ENCODE measurements at places on chromosomes 3 and 15.
A peak's percentile ranks its signal among the peaks of the same experiment; 100 is the strongest.

- no peak overlapping the region for H3K27ac ChIP-seq
- peaks cover 73% of the 10 kb centered on the region for H3K4me1 ChIP-seq
- no peak for DNase-seq
- H3K36me3 ChIP-seq, result peaks cover 9% of the 10 kb centered on the region
- H3K27me3 ChIP-seq, result peaks cover 3% of the 10 kb centered on the region
Measured at GRCh38 chr15:56042031-56042430, 48.6 kb upstream of the NEDD4 start.

- H3K4me3 ChIP-seq, result no peak overlapping the region
- no peaks in the 10 kb centered on the region for H3K27me3 ChIP-seq
- no peak for DNase-seq
- peaks cover 5% of the 10 kb centered on the region for H3K36me3 ChIP-seq
Measured at GRCh38 chr15:36814708-36815107, 235.3 kb downstream of the CDIN1 start.

DNA sequence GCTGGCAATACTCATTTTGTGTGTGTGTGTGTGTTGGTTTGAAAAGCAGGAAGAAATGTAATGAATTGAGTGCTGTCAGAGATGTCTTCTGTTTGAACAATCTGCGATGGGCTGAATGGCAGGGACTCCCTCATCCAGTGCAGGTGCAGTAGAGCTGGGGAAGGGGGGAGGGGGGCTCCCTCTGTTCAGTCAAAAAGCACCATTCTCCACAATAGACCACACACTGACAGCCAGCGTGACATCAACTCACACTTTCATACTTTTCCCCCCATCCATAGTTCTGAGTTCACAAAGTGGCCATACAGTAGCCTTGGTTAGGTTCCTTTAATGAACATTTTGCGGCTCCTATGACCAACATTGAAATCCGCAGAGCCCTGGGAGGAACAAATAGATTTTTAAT lies 10.4 kb downstream of the SOX2 start:
- no peaks in the 10 kb centered on the region for H3K4me1 ChIP-seq
- no peaks in the 10 kb centered on the region for H3K36me3 ChIP-seq
- peaks cover 50% of the 10 kb centered on the region for H3K27me3 ChIP-seq
- no peak overlapping the region for H3K27ac ChIP-seq

- H3K36me3 ChIP-seq, result no peaks in the 10 kb centered on the region
- H3K27me3 ChIP-seq, result peaks cover 13% of the 10 kb centered on the region
- no peak overlapping the region for H3K4me3 ChIP-seq
- H3K4me1 ChIP-seq, result no peaks in the 10 kb centered on the region
Measured at GRCh38 chr15:82950295-82950694, 2.2 kb downstream of the HOMER2 start.

GRCh38 chr3:141355242-141355641 lies 13.1 kb upstream of the ZBTB38 start:
- no peak overlapping the region for H3K27ac ChIP-seq
- H3K36me3 ChIP-seq, result no peaks in the 10 kb centered on the region
- H3K27me3 ChIP-seq, result 0 out of 2 replicates have a peak, but pooled peaks cover 3% of the 10 kb centered on the region
- DNase-seq, result no peak
- H3K4me1 ChIP-seq, result peaks cover 22% of the 10 kb centered on the region
- H3K4me3 ChIP-seq, result no peak overlapping the region

DNA sequence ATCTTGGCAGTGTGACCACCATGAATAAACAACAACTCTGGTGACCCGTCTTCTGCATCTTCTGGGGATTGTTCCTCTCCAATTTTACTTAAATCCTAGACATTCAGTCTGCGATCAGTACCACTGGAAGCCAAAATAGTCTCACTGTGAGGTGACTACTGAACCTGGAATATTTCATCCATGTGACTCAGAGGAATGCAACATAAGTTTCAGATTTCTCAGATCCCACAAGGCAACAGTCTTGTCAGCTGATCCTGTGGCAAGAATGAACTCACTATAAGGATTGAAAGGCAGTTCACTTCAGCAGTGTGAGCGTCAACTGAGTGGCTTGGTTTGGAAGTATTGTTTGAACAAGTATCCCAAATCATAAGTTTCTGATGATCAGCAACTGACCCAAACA lies 13.2 kb downstream of the NSUN3 start:
- no peaks in the 10 kb centered on the region for H3K27me3 ChIP-seq
- H3K4me3 ChIP-seq, result no peak overlapping the region
- H3K36me3 ChIP-seq, result peaks cover 19% of the 10 kb centered on the region
- peaks cover 11% of the 10 kb centered on the region for H3K4me1 ChIP-seq
- no peak overlapping the region for H3K27ac ChIP-seq

- DNase-seq, result peak; percentile 56
- peaks cover 69% of the 10 kb centered on the region for H3K4me1 ChIP-seq
- H3K4me3 ChIP-seq, result peak overlapping the region; percentile 20
Measured at GRCh38 chr15:57213862-57214261, 162.4 kb upstream of the CGNL1 start.

- no peaks in the 10 kb centered on the region for H3K36me3 ChIP-seq
- no peak overlapping the region for H3K27ac ChIP-seq
- peaks cover 19% of the 10 kb centered on the region for H3K4me1 ChIP-seq
- H3K27me3 ChIP-seq, result no peaks in the 10 kb centered on the region
Measured at GRCh38 chr3:157240408-157240807, 80.5 kb upstream of the CCNL1 start.
